ENCODE measurements at places on chromosomes 11 and 22. TPM values are rescaled to one million over a fixed set of nuclear protein-coding genes. Genes with fewer than 3 reads are reported as not detected.

Gene CCDC116
- 0.85 TPM for total RNA-seq

Gene SMTNL1
- total RNA-seq, result not detected

Gene GPHA2
- total RNA-seq, result not detected

Gene KCNE3
- 0.72 TPM for total RNA-seq

Gene TYR
- not detected for total RNA-seq

Gene KCNQ1OT1
- total RNA-seq, result 2.7 TPM

Gene OR8K1
- not detected for total RNA-seq

Gene SYT13
- total RNA-seq, result 1.8 TPM

Gene NXPE4
- total RNA-seq, result not detected

Gene FGF19
- total RNA-seq, result not detected

Gene FREY1
- 0.49 TPM for total RNA-seq

Gene RASD2
- 0.27 TPM for total RNA-seq

Gene P2RX3
- not detected for total RNA-seq

Gene OR52I2
- total RNA-seq, result not detected

Gene FOLR2
- total RNA-seq, result not detected

Gene EFCAB6
- total RNA-seq, result 1.1 TPM

Gene SH3BP1
- total RNA-seq, result 2.7 TPM

Gene CREBZF
- total RNA-seq, result 38.1 TPM

Gene APBB1
- 42.5 TPM for total RNA-seq

Gene CXCR5
- total RNA-seq, result 0.27 TPM

Gene GGT1
- 1.5 TPM for total RNA-seq

Gene NFAM1
- total RNA-seq, result not detected

Gene GATD1
- total RNA-seq, result 52.3 TPM

Gene SLN
- total RNA-seq, result not detected

Gene OR51E1
- total RNA-seq, result 0.22 TPM

Gene CASP5
- total RNA-seq, result not detected

Gene SLC22A9
- total RNA-seq, result not detected

Gene CNIH2
- 2.5 TPM for total RNA-seq

Gene ALX4
- total RNA-seq, result not detected

Gene OR8G5
- not detected for total RNA-seq

Gene CLDN25
- total RNA-seq, result not detected

Gene KCNJ4
- 0.27 TPM for total RNA-seq

Gene H19
- total RNA-seq, result 5,485 TPM

Gene GLB1L2
- 0.34 TPM for total RNA-seq

Gene CHST1
- total RNA-seq, result 12.5 TPM

All from chondrocyte (in vitro differentiated cells).